ENCODE measurements at places on chromosomes 7 and 10. TPM values are rescaled to one million over a fixed set of nuclear protein-coding genes. Genes with fewer than 3 reads are reported as not detected.

- DNase-seq, result no peak
Observed at GRCh38 chr10:73644767-73645166, 3.5 kb upstream of the MYOZ1 start.

DNA sequence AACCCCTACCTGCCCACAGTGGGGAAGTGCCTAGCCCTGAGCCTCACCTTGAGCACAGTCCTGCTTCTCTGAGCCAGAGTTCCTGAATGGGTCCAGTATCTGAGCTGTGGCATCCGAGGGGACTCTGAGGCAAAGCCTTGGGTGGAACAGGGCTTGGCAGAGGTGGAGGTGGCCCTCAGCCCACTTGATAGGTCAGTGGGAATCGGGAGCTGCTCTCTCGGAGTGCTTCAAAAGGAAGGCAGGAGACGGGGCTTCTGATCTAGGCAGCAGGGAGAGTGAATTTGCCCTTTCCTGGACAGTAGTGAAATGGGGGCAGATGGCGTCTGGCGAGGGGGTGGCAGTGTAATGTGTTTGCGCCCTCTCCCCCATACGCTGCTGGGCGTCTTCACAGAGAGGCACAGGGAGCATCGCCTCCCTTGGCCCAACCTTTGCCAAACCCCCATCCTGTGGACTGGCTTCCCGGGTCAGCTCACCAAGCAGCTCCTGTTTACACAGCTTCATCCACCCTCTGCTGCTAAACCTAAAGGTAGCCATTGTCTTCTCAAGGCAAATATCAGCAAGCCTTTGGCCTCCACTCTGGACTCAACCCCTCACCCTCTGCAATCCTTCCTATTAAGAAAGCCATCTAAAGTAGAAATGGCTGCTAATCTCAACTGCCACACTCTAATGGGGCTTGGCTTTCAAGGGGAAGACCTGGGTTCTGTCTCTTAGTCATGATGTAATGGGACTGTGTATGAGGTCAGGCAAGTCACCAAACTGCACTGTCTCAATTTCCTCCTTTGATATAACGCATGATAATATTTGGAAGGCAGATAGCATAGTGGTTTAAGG lies 21.1 kb upstream of the VDAC2 start:
- no peak for DNase-seq

DNA sequence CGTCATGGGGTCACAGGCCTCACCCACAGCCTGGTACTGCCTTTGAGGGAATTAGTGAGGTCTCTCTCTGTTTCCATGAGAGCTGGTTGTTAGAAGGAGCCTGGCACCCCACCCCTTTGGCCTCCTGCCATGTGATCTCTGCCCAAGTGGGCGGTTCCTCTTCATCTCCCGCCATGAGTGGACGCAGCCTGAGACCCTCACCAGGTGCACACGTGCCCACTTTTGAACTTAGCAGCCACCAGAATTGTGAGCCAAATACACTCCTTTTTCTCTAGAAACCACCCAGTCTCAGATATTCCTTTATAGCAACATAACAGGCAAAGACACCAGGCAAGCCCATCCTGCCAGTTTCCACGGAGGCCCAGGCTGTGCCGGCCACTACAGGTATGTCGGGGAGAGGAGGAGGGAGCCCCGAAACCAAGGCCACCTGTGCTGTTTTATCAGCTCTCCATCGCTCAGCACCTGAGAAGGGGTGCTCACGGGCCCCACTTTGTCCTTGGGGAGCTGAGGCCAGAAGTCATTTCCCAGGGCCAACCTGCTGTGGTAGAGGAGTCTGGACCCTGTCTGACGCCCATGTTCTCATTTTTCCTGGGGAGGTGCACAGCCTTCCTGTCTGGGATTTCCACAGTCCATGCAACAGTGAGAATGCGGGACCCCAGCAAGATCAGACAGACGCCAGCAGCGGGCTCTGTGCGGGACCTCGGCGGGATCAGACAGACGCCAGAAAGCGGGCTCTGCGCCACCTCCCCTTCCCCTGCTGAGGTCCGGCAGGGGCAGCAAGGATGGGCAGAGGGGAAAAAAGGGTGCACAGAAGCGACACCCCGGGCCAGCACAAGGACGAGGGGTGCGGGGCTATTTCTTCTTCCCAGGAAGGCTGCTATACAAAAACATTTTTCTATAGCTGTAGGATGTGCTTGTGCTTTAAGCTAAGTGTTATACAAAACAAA lies 220.5 kb downstream of the ELFN1 start:
- DNase-seq, result no peak

DNA sequence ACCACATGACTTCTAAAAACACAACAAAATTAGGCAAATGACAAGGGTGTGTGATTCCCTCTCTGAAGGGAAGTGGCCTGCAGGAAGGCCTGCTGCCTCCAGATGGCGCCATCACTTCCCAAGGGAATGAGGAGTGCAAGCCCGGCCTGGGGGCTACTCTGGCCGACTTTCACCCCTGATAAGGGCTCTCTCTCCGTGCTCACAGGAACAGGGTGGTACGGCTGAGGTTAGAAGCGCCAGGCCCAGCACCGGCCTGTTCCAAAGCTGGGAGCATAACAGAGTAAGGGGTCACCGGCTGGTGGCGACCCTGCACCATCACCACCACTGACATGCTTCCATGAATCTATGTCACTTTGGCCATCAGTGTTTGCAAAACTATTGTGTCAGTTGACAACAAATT lies 13.1 kb downstream of the RBP3 start:
- peak; percentile 66 for DNase-seq

DNA sequence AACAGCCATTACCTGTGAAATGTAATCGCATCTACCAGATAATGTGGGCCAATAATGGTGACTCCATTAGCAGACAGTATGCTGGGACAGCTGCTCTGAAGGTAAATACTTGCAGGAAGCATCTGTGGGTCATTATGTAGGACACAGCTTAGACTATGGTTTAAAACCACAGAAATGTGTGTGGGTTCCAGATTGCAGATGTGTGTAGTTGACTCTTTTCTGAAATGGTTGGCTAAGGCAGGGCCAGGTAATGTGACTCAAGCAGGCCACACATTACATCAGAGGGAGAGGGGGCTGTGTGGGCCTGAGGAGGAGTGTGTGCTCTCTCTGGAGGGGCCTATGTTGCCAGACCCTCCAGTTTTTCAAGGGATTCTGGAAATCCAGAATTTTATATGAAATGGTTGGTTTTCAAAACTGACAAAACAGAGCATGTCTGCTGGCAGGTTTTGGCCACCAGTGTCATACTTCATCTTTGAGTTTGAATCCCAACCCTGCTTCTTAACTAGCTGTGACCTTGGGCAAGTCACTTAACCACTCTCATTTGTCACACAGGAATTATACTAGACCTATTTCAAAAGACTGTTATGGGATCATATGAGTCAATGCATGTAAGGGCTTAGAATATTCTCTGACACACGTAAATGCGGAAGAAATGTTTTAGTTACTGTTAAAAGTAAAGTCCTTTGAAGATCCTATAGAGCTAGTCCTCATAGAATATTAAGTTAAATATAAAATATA lies 64.5 kb downstream of the MCMBP start:
- DNase-seq, result no peak

- no peak for DNase-seq
Observed at GRCh38 chr7:69635555-69636185, 37.4 kb downstream of the AUTS2 start.

DNA sequence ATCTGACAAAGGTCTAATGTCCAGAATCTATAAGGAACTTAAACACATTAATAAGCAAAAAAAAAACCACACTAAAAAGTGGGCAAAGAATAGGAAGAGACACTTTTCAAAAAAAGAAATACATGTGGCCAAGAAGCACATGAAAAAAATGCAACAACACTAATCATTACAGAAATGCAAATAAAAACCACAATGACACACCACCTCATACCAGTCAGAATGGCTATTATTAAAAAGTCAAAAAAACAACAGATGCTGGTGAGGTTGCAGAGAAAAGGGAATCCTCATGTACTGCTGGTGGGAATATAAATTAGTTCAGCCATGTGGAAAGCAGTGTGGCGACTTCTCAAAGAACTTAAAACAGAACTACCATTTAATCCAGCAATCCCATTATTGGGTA lies 119.0 kb downstream of the LMBR1 start:
- no peak for DNase-seq

GRCh38 chr10:24642921-24643678 lies 80.6 kb downstream of the ARHGAP21 start:
- DNase-seq, result no peak

DNA sequence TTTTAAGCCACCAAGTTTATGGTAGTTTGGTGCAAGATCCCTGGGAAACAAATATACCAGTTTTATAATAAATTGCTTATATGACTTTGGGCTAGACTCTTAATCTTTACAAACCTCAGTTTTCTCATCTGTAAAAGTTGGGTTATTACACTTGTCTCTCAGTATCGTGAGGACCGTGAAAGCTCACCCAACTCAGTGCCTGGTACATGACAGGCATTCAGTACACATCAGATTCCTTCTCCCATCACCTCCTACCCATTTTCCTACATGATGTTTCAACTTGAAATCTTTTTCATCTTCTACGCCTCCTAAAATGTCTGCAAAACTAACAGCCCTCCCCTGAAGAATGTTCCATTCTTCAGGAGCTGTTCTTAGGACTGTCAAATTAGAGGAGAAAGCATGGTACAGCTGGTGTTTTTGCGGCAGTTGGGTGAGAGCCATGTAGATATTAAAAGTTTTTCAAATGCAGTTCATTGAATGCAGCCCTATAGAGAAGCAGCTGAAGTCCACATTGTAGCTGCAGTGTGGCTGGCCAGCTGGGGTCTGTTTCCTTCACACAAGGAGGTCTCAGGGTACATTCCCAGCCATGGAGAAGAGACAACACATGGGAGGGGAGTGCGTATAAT lies 812.8 kb downstream of the LRMDA start:
- DNase-seq, result no peak

GRCh38 chr7:96800824-96801223 lies 91.2 kb upstream of the SEM1 start:
- DNase-seq, result no peak

- no peak for DNase-seq
Observed at GRCh38 chr10:5511885-5512280, 12.5 kb upstream of the CALML5 start.

- DNase-seq, result no peak
Observed at GRCh38 chr7:87475359-87476178, at the start of gene ABCB4. TSS of gene ABCB4 (minus strand) at chr7:87475680. CDS start at chr7:87475465, 215 bp downstream.

GRCh38 chr7:69772718-69773436 lies 174.6 kb downstream of the AUTS2 start:
- DNase-seq, result no peak

DNA sequence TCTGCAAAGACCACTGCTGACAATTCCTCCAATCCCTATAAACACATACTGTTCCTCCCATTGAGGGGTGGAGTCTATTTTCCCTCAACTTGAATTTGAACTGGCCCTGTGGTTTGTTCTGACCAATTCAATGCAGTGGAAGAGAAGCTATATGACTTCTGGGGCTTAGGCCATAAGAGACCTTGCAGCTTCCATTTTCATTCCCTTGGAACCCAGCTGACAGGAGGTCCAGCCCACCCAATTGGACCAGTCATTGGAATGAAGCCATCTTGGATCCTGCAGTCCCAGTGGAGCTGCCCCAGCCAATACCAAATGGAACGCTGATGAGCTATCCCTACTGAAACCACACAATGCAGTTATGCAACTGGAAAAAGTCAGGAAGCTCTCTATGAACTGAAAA lies 8.9 kb upstream of the TMED4 start:
- DNase-seq, result no peak

DNA sequence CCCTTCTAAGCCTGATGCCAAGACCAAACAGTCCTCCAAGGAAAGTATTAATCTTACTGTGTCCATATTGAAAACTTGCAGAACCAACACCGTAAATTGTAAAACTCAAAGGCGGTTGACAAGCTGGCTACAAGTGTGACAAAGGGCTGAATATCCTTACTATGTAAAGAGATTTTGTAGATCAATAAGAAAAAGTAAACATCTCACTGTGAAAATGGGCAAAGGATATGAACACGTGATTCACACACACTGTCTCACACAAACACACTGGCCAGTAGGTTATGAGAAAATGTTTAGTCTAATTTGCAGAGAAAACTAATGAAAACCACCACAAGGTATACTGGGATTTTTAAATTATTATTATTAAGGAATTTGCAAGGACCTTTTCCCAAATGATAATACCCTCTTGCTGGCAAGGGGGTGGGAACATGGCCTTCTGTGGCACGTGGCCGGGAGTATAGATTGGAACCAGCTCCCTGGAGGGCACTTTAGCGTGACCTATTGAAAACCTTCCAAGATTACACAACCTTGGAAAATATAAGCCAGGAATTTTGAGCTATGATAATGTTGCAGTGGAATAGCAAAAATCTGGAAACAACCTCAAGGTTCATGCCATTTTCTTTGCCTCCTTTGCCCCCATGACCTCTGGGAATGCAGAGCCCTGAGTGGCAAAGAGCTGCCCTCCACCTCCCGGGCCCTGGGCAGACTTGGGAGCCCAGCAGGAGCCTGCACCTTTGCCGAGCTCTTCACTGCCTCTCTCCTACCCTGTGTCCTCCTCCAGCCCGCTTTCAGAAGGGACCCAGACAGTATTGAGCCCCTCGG lies 26.2 kb upstream of the SLC29A3 start:
- DNase-seq, result no peak

GRCh38 chr10:101561068-101561915 lies 26.8 kb downstream of the POLL start:
- DNase-seq, result peak; percentile 64

GRCh38 chr7:74263399-74264120 lies 9.4 kb upstream of the RFC2 start:
- DNase-seq, result no peak

GRCh38 chr10:128622706-128623105 lies 496.5 kb upstream of the MKI67 start:
- DNase-seq, result no peak

DNA sequence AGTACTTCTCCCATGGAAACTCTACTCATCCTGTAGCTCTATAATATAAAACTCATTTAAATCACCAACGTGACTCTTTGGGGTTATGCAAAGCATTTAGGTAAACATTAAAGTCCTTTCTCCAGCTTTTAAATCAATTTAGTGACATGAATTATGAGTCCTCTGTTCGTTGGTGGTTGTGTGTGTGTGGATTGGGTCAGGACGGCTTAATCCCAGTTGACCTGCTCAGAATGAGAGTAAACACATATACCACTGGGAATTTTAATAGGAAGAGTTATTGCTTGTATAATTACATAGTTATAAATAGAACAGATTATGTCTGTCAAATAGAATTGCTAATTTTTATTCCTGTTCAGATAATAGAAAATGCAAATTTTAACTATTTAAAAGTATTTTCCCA lies 30.7 kb upstream of the ADCY1 start:
- no peak for DNase-seq

- DNase-seq, result no peak
Observed at GRCh38 chr10:61981460-61981859, 80.0 kb downstream of the ARID5B start.

DNA sequence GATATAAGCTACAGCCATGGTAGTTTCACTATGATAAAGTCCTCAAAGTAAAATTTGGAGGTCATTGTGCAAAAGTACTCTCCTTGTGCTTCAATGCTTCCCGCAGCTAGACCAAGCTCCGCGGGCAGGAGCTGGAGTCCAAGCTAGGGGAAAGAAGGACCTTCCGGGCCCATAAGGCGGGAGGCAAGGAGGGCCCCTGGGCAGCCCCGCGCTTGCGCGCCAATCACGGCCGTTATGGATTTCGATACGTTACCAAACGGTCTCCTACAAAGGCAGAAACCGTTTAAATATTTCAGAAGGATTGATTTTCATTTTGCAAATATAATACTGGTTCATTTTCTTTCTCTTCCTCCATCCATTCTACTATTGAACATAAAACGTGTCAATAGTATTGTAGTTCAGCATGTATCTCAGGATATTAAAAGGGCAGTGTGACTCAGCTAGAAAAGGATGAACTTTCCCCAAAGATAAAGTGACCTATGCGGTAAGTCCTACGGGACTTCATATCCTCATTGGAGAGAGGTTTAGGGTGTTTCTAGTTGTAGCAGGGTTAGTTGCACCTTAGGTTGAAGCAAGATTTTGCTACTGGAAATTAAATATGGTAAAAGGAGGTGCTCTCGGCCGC lies 128.0 kb downstream of the KIF20B start:
- DNase-seq, result no peak

The CRHR2 gene
- 0.21 TPM for total RNA-seq

The ALOX5 gene
- total RNA-seq, result 17.3 TPM
